ENCODE measurements at places on chromosomes 4 and X.

- no peak for DNase-seq
Observed at GRCh38 chrX:143781103-143781502, 60.6 kb upstream of the SPANXN2 start.

- DNase-seq, result no peak
Observed at GRCh38 chr4:43411226-43411625, 518.7 kb downstream of the GRXCR1 start.

DNA sequence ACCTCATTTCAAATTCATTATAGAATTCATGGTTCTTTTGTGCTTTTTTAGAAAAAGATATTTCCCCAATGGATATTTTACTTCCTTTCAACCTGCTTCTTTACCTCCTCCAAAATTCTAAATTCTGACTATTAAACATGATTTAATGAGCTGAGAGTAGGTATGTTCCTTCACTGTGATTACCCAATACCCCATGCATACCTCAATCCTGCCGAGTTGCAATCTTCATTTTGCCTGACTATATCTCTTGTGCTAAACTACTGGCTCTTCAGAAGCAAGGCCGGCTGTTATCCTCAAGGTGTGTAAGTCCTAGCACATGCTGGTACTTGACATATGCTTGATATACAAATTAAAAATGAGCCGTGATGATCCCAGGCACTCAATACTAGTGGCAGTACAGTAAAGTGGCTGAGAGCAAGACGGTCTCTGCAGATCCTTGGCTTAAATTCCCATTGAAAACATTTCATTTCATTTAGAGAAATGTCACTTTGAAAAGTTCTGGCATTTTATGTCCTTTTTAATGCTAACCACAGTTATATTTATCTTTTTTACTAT lies 320.4 kb downstream of the KCNIP4 start:
- DNase-seq, result no peak

DNA sequence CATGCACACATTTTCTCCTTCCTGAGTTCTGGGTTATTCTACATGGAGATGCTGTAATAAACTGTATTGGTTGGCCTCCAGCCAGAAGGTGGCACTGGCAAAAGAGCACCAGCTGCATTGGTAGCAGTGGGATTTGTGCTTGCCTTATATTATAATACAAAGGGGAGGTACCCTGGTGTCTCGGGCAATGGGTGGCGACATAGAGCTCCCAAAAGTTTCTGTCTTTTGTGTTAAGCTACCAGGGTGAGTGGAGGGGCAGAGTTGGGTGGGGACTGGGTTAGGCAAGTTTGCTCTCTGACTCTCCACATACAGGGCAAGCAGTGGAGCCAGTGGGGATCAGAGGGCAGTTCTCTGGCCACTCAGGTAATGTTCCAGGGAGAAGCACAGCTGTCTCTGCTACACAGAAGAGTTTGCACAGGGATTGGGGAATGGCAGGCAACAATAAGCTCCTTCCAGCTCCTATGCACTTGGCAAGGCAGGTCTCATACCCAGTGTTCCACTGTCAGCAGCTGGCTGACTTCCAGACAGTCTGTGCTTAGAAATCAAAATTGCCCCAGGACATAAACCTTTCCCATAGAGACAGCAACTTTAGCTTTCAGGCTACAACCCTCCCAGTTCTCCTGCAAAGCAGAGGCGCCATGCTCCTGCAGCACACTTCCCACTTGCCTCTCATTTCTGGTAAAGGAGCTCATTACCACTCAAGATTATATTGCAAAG lies 463.9 kb upstream of the PCDH7 start:
- no peak for DNase-seq

GRCh38 chr4:168656055-168656660 lies 159.3 kb downstream of the PALLD start:
- DNase-seq, result no peak

DNA sequence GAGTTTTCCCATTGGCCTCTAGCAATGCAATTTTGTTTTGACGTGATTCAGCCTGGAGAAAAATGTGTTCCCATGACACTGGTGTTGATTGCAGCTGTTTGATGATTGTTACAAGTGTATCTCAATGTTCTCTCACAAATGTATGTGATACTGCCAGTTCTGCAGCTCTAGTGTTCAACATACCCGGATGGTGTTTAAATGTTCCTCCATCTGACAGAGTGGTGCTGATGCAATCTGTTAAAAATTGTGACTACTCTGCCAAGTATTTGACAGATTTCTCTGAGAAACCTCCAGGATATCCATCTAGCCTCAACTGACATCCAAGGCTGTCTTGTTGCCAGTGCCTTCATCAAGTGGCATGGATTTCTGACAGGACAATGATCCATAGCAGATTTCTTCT lies 657.2 kb upstream of the DIAPH2 start:
- no peak for DNase-seq

DNA sequence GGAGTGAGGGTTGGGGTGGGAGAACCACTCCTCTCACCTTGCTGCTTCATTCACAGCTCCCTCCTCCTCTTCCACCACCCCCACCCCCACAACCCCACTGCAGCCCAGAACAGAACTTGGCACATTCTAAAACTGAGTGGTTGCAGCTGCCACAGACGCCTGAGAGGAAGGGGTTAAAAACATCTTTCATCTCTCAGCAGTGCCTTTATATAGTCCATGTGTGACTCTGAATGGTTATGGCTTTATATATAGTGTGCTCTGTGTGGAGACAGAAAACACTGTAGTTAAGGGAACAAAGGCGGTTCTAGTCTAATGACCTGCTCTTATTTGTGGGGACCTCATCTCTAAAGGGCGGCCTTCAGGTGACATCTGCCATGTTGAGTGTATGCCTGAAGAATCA lies 144.8 kb downstream of the BCOR start:
- DNase-seq, result no peak

GRCh38 chr4:175330236-175330635 lies 412.1 kb downstream of the ADAM29 start:
- DNase-seq, result no peak

DNA sequence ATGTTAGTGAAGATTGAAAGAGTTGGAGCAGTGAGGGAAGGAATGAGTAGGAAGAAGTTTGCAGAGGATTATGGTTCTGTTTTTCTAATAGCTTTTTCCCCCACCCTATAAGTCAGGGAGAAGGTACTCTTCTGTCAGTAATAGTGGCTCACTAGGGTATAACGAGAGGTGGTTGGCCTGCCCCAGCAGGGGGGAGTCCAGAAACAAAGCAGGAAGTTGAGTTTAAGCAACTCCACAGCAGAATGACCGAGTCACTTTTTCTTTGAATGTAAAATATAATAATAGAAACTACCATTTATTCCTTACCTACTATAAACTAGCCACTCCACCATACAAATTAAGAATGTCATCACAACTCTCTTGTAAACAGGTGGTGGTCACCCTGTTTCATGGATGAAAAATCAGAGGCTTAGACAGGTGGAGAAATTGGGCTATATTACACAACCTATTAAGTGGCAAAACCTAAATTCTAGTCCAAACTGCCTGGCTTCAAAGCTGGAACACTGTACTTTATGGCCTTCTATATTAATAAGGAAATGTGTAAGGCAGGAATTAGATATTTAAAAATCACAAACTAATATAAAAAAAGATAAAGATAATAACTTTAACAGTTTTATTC lies 21.9 kb downstream of the AP1AR start:
- peak; percentile 52 for DNase-seq

GRCh38 chr4:137905930-137906329 lies 336.2 kb downstream of the SLC7A11 start:
- DNase-seq, result no peak

DNA sequence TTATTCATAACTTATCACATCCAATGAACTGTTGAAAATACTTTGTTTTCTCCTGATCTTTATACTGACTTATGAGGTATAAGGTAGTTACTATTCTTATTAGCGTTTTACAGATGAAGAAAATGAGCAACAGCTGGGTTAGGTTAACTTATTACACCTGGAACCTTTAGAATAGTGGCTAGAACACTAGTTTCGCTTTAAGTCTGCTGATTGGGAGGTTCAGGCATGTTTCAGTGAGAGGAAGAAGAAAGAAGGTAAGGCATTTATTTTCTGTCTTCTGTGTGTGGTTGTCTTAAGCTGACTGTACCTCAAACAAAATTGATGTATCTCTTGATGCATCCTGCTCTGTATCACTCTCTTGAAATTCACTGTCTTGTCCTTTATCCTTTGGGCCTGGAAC lies 302.5 kb downstream of the GRID2 start:
- no peak for DNase-seq
